ENCODE measurements at places on chromosomes 6 and 20.

DNA sequence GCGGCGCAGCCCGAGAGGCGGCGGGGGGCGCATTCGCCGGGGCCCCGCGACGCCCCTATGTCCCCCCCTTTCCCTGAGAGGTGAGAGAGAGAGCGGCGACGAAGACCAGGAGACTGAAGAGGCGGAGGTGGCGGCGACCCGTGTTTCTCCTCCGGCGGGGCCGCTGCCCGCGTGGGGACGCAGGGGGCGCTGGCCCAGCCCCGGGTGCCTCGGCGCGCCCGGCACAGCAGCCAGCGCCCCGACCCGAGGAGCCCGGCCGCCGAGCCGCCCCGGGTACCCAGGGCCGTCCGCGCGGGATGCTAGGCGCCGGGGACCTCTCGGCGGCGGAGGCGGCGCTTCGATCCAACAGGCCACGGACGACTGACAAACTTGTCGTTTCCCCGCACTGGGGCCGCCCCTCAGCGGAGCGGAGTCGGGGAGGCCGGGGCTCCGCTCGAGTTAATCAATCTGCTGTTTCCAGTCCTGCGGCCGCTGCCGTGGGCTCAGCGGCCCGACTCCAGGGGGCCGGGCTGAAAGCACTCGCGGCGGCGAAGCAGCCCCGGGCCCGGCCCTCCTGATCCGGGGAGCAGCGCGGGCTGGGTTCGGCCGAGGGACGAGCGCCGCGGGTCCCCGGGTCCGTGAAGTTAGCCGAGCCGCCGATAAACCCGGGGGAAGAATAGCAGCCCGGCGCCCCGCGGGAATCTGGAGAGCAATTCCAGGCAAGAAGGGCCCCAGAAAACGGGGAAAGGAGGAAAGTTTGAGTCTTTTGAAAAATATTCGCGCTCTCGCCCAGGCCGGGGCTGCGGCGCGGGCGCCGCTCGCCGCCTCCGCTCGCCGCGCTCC lies 631 bp downstream of the MDGA1 start:
- DNase-seq = peak; percentile 17

DNA sequence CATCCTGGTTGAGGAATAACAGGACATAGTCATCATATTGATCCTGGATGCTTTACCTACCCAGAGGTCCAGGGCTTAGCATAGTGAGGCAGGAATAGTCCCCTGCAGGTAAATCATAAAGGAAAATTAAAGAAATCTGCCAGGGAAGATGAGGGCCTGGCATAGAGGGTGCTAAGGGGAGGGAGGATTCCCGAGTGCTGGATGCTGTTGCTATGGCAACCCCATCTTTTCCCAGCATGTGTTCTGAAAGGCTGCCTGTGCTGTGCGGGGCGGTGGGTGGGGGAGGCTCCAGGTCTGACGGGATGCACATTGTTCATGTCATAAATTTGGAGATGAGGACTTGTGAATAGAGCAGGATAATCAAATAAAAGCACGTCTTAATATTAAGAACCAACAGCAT lies 212.6 kb upstream of the PCSK2 start:
- DNase-seq = no peak

GRCh38 chr6:93424303-93425064 lies 5.1 kb upstream of the EPHA7 start:
- peak; percentile 38 for DNase-seq

DNA sequence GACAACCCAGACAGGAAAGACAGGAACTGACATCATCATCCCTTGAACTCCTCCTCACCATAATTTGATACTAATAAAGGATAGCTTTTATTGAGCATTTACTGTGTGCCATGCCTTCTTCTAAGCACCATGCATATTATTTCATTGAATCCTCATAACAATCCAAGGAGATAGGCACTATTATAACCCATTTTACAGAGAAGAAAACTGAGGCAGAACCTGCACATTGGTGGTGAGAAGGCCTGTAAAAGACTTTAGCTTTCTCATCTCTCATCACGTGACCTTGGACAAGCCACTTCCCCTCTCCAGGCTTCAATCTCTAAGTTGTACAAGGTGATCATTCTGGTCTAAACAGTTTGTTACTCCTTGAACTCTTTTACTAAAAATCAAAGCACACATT lies 34.5 kb upstream of the PREX1 start:
- DNase-seq = no peak

GRCh38 chr6:52662031-52662430 lies 8.9 kb upstream of the TMEM14A start:
- DNase-seq = no peak

- no peak for DNase-seq
Measured at GRCh38 chr20:54173653-54174456, at the start of gene CYP24A1. Gene CYP24A1, minus strand, starts transcription at chr20:54173986. Its CDS starts 407 bp downstream, at chr20:54173579.

- DNase-seq = no peak
Measured at GRCh38 chr6:24982231-24982630, 46.5 kb upstream of the RIPOR2 start.

DNA sequence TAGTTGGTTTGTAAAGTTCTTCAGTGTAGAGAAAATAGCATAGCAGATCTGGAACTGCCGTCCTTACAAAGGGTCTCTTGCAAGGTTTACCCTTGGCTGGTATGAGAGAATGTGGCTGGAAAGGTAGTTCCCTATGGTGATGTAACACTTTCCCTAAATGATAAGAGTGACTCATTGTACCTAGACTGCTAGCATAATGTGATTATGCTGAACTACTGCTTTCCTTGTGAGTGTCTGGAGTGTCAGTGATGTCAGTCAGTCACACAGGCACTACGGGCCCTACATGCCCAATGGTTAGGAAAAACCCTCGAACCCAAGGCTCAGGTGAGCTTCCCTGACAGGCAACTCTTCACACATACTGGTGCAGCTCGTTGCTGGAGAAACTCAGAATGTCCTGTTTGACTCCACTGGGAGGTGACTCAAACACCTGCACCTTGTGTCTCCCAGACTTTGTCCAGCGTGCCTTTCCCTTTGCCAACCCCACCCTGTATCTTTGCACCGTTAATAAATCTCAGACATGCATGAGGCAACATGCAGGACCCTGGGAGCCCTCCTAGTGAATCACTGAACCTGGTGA lies 28.4 kb upstream of the LY86 start:
- no peak for DNase-seq

GRCh38 chr20:31717478-31718201 lies 5.0 kb downstream of the BCL2L1 start:
- DNase-seq = no peak

DNA sequence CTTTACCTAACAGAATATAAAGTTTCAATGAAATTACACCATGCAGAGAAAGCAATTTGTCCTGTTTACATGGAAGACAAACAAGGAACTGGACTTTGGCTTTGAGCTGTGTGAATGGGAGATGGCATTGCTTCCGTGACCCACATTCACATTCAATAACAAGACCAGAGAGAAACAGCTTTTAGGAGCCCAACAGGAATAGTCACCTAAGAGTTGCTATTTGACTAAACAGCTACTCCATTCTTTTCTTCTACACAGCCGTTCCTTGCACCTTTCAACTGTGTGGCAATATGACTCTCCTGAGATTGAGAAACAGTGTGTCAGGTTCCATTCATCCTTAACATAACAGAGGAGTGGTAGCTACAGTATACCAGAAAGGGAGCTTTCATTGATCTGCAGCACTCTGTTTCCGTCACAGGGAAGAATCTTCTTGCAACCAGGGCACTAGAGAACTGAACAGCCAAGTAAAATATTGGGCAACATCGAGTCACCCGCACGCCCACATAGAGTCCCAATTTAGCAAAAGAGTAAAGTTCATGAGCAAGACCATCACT lies 355.1 kb downstream of the HAO1 start:
- no peak for DNase-seq

DNA sequence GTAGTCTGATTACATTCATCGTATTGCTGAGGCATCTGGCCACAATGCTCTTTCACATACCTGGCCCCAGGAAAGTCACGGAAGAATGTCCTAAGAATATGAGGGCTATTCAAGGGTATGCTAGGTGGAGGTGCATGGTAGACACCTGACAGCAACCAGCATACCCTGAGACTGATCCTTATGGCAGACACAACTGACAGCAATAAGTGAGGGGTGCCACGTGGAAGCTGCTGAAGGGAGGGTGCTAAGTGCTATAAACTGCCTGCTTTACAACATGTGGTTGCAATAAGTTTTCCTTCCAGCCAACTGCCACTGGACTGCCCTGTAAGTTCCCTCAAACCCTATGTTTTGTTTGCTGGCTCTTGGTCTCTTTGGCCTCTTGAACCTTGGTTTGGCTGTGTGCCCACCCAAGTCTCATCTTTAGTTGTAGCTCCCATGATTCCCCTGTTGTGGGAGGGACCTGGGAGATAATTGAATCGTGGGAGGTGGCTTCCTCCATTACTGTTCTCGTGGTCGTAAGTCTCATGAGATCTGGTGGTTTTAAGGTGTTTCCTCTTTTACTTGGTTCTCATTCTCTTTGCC lies 201.3 kb upstream of the MOCS1 start:
- no peak for DNase-seq

GRCh38 chr6:169499848-169500247 lies 202.0 kb downstream of the WDR27 start:
- no peak for DNase-seq

DNA sequence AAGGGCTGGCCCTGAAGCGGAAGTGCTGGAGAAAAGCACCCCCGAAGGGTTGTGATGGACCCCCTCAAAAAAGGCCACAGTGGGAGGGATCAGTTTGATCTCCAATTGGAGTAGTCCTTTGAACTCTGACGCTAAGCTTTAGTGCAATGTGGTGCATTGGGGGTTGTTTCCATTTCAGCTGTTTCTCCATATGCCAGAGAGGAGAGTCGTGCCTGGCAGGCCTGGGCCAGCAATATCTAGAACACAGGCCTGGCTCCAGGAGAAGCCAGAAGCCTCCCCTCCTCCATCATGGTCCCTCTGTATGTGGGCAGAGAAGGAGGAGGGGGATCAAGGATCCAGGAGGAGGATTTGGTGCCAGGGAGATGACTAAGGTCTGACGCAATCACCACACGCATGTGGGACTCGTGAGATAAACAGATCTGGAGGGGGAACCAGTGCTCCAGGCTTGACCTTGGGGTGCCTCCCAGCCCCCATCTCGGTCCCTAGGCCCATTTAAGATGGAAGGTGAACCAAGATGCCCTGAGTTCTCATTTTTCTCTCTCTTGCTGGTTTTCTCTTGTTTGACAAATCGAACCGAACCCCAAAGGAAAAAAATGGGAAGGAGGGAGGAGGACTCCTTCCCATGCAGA lies 517.4 kb upstream of the JARID2 start:
- no peak for DNase-seq

All from lung microvascular endothelial cell (primary cell).